ENCODE measurements at places on chromosomes 2 and 18.

- DNase-seq: no peak
Measured at GRCh38 chr18:25081001-25081400, 271.0 kb downstream of the ZNF521 start.

DNA sequence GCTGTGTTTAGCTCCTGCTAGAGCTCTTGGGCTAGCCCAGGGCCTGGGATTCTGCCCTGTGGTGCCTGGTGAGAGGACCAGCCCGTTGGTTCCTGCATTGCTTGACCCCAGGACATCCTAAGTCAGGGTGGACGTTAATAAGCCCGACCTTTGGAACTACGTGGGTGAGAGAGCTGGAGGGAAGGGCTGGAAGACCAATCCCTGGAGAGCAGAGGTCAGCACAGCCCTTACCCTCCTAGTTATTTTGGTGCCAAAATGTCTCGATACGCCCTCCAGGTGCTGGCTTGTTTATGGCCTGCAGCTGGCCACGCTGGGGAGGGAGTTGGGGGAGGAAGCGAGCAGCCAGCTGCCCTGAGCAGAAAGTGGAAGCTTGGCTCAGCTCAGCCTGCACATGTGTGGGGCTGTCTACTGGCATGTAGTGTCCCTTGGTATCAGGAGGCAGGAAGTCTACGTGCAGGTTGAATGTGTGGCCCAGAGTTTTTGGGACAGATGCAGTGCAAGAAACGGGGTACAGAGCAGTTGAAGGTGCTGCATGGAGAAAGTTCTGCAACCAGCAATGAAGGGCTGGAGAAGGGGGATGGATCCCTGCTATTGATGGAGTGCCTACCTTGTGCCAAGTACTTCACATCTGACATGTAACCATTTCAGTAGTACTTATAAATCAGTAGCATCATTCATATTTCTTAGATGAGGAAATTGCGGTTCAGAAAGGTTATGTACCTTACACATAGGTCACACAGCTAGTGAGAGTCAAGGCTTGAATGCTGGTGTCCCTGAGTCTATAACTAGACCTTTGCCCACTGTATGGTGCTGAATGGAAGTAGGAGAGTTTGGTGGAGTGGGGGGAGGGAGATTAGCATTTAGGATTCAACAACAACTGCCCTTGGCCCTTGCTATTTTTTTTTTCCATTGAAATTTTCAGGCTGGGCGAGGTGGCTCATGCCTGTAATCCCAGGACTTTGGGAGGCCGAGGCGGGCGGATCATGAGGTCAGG is 5.0 kb upstream of the DGKD start:
- no peak for DNase-seq

DNA sequence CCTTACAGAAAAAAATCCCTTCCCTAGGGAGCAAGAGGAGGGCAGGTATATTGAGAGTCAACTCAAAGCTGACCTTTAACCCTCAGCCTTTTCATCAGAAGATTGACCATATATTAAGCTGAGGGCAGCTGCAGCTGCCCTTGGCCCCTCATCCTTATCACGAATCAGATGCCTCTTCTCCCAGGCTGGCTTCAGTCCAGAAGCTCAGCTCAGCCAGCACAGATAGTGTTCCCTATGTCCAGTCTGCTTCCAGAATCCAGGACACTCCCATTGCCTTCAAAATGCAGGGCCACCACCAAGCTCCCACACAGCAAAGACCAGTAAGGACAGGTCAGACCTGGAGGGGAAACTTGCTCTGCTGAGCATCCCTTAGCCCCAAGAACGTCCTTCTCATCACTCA is 146.1 kb downstream of the BCL11A start:
- no peak for DNase-seq

DNA sequence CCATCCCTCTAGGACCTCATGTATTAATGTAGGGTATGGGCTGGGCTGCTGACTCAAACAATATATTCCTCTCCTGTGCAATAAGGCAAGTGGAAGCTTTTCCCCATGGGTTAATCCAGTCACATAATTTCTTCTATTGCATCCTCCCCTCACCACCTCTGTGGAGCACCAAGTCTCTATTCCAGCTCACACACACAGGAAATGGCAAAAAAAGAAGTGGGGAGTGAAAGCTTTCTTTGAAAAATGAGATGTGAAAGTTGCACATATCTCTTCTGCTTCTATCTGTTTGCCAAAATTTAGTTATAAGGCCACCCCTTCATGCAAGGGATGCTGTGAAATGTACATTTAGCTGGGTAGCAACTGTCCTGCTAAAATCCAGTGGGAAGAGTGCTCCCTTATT is 121.3 kb downstream of the CDC42EP3 start:
- no peak for DNase-seq

DNA sequence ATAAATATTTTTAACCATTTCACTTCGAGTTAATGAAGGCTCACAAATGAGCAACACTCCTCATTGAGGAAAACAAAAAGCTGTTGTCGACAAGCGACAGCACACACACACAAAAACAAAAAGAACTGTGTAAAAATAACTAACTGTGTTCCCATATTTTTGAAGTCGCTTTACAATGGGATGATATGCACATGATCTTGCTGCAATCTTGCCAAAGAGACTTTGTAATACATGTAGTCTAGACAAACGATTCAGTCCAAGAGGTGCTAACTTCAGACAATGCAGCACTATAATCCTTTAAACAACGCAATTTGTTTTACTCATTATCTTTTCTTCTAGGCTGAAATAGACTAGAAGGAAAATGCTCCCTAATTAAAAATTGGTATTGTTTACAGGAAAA is 7.2 kb upstream of the USP34 start:
- no peak for DNase-seq

GRCh38 chr2:31420936-31421335 is 6.4 kb upstream of the XDH start:
- no peak for DNase-seq

DNA sequence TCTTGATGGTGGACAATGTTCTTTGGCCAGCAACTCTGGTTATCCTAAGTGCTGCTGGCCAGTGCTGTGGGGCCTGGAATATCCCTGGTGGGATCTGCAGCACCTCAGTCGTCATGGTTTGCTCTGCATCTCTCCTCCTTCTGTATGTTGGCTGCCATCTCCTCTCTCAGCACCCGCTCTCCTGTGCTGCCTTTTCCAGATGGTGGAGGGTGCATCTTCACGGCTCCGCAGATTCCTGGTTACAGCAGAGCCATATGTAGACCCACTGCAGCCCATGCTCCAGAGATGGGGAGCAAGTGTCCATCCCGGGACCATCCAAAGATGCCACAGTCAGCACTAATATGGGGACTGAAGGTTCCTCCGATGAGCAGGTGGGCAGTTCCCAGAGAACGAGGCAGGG is 90.0 kb downstream of the VAPA start:
- no peak for DNase-seq

DNA sequence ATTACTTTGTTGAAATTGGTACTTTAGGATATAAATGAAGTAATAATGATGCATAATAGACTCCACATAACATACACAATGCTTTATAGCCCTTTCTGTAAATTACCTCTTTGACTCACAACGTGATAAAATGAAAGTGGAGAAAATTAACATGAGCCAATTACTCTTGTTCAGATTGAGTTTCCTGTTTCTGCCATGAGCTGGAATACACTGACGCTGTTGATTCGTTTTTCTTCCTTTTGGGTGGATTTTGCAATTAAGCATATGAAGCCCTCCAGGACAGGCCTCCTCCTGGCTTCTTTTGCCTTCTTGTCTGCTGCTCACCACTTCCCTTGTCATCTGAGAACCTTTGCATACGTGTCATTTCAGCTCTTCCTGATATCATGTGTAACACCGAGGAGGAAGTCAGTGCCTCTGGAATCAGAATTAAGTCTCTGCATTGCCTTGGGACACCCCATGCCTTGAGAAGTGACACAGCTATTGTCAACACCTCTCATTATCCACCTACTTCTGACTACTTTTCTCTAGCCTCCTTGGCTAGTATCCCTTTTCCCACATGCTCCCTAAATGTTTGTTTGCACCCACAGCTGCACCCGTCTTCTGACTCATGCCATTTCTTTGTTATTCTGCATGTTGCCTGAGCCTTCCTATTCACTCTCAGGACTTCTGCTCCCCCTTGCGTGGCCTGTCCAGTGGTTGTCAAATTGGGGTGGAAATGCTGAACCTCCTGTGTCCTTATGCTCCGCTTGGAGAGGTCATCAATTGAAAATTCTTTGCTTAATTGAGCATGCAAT is 134.1 kb downstream of the FMNL2 start:
- no peak for DNase-seq

- DNase-seq: no peak
Measured at GRCh38 chr2:241553981-241554380, 4.6 kb upstream of the BOK start.

Data from brain pericyte (primary cell).